ENCODE measurements at places on chromosomes 11 and 22. TPM values are rescaled to one million over a fixed set of nuclear protein-coding genes. Genes with fewer than 3 reads are reported as not detected.

DNA sequence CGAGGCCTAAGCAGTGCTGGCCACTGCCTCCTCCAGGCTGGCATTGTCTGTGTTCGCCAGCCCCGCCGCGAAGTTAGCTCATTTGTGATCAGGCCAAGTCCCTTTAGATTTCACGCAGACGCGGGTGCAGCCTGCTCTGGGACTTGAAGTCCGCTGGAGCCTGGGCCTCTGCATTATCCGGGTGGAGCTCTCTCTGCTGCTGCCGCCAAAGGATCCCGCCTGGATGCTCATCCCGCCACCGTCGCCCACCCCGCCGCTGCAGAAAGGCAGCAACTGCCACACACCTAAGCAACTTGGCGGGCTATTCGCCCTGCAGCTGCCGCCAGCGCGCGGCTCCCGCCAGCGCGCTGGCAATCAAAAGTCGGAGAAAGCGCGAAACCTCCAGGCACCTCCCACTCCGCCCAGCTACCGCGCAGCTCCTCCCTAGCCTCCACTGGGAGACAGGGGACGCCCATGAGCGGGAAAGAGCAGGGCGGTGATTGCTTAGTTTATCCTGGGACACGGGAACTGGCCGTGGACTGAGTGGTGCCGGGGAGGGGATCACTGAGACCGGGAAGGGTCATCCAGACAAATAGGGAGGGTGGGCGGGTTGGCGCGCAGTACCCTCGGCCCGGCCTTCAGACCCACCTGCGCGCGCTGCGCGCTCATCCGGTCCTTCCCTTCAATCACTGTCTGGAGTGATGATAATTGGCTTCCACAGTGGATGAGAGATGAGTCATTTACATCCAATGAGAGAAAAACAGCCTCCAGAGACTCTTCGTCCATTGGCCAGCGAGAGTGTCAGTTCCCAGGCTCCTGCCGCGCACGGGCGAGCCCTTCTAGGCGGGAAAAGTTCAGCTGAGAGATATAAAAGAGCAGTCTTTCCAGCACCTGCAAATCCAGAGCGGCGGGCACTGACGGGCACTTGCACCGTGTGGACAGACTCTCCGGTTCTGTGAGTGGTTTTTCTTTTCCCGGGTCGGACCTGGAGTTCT is at the start of gene FAM111B:
FAM111B (plus strand) TSS at position 875 of the 974 bp plus-strand sequence. CDS start 2,389 bp downstream, outside the sequence.
- H3K27ac ChIP-seq, result peak within 1 kb of the TSS; percentile 80
- peak within 1 kb of the TSS; percentile 81 for H3K4me3 ChIP-seq
- H3K36me3 ChIP-seq, result peaks cover 32% of the 10 kb centered on the region
- peak; percentile 89 for DNase-seq
- H3K4me1 ChIP-seq, result peaks cover 66% of the 10 kb centered on the region

The INS gene
- total RNA-seq, result not detected

GRCh38 chr22:30606455-30607299 is at the start of gene TCN2:
TSS of gene TCN2 (plus strand) at chr22:30607174. CDS start at chr22:30607332, 158 bp downstream.
- H3K27me3 ChIP-seq, result no peaks in the 10 kb centered on the region
- no peaks in the 10 kb centered on the region for H3K36me3 ChIP-seq
- H3K27ac ChIP-seq, result no peak within 1 kb of the TSS
- peaks cover 37% of the 10 kb centered on the region for H3K4me1 ChIP-seq

- DNase-seq, result no peak
- peaks cover 3% of the 10 kb centered on the region for H3K4me1 ChIP-seq
- H3K36me3 ChIP-seq, result peaks cover 27% of the 10 kb centered on the region
- H3K27ac ChIP-seq, result no peak overlapping the region
- H3K4me3 ChIP-seq, result no peak overlapping the region
Measured at GRCh38 chr11:133937015-133937414, 19.8 kb downstream of the IGSF9B start.

- H3K4me3 ChIP-seq, result no peak overlapping the region
- peaks cover 23% of the 10 kb centered on the region for H3K27me3 ChIP-seq
- no peaks in the 10 kb centered on the region for H3K36me3 ChIP-seq
- H3K4me1 ChIP-seq, result no peaks in the 10 kb centered on the region
- no peak overlapping the region for H3K27ac ChIP-seq
- no peak for DNase-seq
Measured at GRCh38 chr11:126140201-126140925, 71.1 kb downstream of the RPUSD4 start.

GRCh38 chr11:70377645-70378044 is 20.7 kb upstream of the CTTN start:
- no peak overlapping the region for H3K4me3 ChIP-seq
- no peak overlapping the region for H3K27ac ChIP-seq
- DNase-seq, result no peak
- H3K36me3 ChIP-seq, result peaks cover 31% of the 10 kb centered on the region

The USP2 gene
- total RNA-seq, result 0.28 TPM

DNA sequence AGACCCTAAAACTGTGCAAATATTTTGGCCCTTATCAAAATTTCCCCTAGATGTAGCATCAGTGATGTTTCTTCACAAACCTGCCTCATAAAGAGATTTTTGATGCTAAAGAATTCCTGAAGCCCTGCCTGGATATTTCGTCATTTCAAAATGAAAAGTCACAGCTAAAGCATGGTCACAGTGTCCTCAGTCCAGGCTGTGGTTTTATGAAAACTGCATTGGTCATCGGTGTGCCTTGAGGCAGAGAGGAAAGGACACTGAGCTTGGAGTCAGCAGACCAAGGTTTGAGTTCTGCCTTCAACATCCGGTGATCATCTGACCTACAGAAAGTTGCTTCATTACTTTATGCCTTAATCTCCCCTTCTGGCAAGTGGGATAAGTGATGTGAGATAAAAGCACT is 34.8 kb upstream of the ALKBH3 start:
- H3K27ac ChIP-seq, result no peak overlapping the region
- H3K4me3 ChIP-seq, result no peak overlapping the region
- DNase-seq, result no peak
- peaks cover 4% of the 10 kb centered on the region for H3K36me3 ChIP-seq
- H3K4me1 ChIP-seq, result no peaks in the 10 kb centered on the region

GRCh38 chr11:12188548-12189317 is 78.3 kb downstream of the MICAL2 start:
- H3K36me3 ChIP-seq, result peaks cover 8% of the 10 kb centered on the region
- DNase-seq, result no peak
- peak overlapping the region; percentile 15 for H3K4me3 ChIP-seq
- no peaks in the 10 kb centered on the region for H3K27me3 ChIP-seq
- peak overlapping the region; percentile 71 for H3K27ac ChIP-seq

GRCh38 chr11:15956302-15956701 is 400.0 kb downstream of the SOX6 start:
- no peak overlapping the region for H3K4me3 ChIP-seq
- DNase-seq, result no peak
- H3K4me1 ChIP-seq, result no peaks in the 10 kb centered on the region
- no peaks in the 10 kb centered on the region for H3K27me3 ChIP-seq
- H3K36me3 ChIP-seq, result no peaks in the 10 kb centered on the region

GRCh38 chr11:63719987-63720386 is 38.7 kb downstream of the RTN3 start:
- no peak for DNase-seq
- peaks cover 1% of the 10 kb centered on the region for H3K36me3 ChIP-seq
- H3K27ac ChIP-seq, result no peak overlapping the region
- H3K27me3 ChIP-seq, result no peaks in the 10 kb centered on the region

The APOL1 gene
- 61.6 TPM for total RNA-seq

GRCh38 chr22:22812031-22812905 is 75.3 kb upstream of the IGLL5 start:
- H3K27me3 ChIP-seq, result peaks cover 15% of the 10 kb centered on the region
- H3K4me1 ChIP-seq, result peaks cover 25% of the 10 kb centered on the region
- DNase-seq, result peak; percentile 36
- no peak overlapping the region for H3K4me3 ChIP-seq

- peaks cover 2% of the 10 kb centered on the region for H3K4me1 ChIP-seq
- H3K36me3 ChIP-seq, result no peaks in the 10 kb centered on the region
- H3K4me3 ChIP-seq, result no peak overlapping the region
- no peak for DNase-seq
Measured at GRCh38 chr11:69385832-69386427, 92.0 kb downstream of the MYEOV start.

The STK33 gene
- total RNA-seq, result 1.4 TPM

- peaks cover 8% of the 10 kb centered on the region for H3K27me3 ChIP-seq
- peak; percentile 68 for DNase-seq
- no peaks in the 10 kb centered on the region for H3K4me1 ChIP-seq
Measured at GRCh38 chr11:125429174-125429707, 66.8 kb downstream of the FEZ1 start.

- no peak overlapping the region for H3K27ac ChIP-seq
- peaks cover 21% of the 10 kb centered on the region for H3K27me3 ChIP-seq
- DNase-seq, result no peak
- no peak overlapping the region for H3K4me3 ChIP-seq
Measured at GRCh38 chr11:20070459-20070858, 89.8 kb downstream of the DBX1 start.

GRCh38 chr11:102491969-102492368 is 38.6 kb downstream of the MMP7 start:
- H3K27ac ChIP-seq, result no peak overlapping the region
- H3K36me3 ChIP-seq, result no peaks in the 10 kb centered on the region
- H3K4me3 ChIP-seq, result no peak overlapping the region
- DNase-seq, result no peak
